Left hindlimb (tissue), 1 donor: ENCODE measurements at places on chromosomes 1 and 21.
A peak's percentile ranks its signal among the peaks of the same experiment; 100 is the strongest.

DNA sequence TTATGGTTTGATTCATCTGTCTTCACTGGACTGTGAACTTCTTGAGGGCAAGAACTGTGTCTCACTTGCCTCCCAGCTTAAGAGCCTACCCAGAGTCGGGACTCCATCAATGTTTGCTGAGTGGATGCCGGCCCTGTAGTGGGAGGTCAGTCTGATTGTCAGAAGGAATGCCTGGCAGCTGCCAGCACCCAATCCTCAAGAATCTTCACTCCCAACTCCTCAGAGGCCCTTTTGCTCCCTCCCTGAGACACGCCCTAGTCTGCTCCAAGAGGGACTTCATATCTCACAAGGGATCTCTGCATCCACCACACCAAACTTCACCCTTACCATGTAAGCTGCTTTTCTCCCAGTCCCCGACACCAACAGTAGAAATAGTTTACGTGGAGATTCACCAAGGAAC, 15.2 kb upstream of the KDM4A start:
- DNase-seq = no peak

DNA sequence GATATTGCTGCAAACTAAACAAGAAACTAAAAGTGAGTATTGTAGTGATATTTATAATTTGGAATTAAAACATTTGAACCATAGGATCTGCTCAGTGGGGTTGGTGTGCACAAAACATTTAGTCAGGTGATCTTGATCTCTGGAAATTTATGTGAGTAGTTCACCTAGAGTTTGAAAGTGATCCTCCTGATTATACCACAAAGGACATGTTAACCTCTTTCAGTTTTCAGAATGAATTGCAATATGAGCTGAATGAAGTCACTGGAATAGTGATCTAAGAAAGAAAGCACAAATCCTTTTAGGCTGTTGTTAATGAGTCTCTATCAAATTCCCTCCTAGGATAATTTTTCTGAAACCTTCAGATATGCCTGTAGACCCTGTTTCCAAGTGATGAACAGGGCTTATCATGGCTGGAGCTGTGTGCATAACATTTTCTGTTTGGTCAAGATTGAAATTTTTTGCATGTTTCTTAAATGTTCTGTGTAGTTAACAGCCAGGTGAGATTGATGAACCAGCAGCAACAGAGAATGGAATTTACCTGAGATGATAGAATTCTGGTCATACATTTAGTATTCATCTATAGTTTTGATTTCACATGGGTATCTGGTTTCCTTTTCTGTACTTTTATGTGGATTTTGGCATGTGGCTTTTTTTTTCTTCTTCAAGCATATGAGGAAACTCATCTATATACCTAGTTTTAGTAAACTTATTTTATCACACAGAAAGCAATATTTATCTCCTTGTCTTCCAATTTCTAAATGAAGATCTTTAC, 25.5 kb downstream of the CDC14A start:
- DNase-seq = no peak

GRCh38 chr1:198024782-198025181, 107.6 kb downstream of the LHX9 start:
- no peak for DNase-seq

DNA sequence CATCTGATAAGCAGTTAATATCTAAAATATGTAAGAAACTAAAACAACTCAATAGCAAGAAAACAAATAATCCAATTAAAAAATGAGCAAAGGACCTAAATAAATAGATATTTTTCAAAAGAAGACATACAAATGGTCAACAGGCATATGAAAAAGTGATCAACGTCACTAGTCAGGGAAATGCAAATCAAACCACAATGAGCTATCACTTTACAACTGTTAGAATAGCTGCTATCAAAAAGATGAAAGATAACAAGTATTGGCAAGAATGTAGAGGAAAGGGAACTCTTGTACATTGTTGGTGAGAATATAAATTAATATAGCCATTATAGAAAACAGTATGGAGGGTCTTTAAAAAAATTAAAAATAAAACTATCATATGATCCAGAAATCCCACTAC, 40.7 kb upstream of the NEK7 start:
- DNase-seq = no peak

- DNase-seq = no peak
Observed at GRCh38 chr1:15738416-15739113, 2.5 kb downstream of the SLC25A34 start.

DNA sequence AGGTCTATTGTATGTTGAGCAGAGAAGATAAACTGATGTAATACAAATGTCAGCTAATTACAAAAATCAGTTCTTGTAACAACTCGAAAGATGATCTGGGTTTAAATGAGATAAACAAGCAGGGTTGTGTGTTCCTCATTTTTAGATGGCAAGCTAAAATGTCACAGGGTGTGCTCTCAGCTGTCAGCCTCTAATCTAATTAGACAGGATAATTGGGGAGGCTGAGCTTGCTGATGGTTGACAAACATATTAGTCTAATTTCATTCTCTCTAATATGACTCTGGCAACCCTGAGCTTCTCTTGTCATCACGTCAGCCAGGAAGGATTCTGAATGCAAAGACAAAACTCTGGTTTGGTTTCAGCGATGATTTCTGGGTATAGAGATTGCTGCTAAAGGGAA, 335.3 kb upstream of the KAZN start:
- DNase-seq = no peak

- peak; percentile 90 for DNase-seq
Observed at GRCh38 chr1:214552174-214552608, 789 bp upstream of the PTPN14 start.

GRCh38 chr1:165129568-165130164, 226.8 kb downstream of the LMX1A start:
- DNase-seq = peak; percentile 55

- DNase-seq = peak; percentile 81
Observed at GRCh38 chr1:202615501-202616354, 94.5 kb downstream of the SYT2 start.

- DNase-seq = no peak
Observed at GRCh38 chr1:64312431-64312830, 109.0 kb downstream of the UBE2U start.

GRCh38 chr1:38133756-38134155, 87.2 kb upstream of the POU3F1 start:
- DNase-seq = peak; percentile 24

GRCh38 chr1:217525773-217526490, 105.0 kb downstream of the GPATCH2 start:
- DNase-seq = no peak

- DNase-seq = no peak
Observed at GRCh38 chr1:213657879-213658278, 329.9 kb upstream of the PROX1 start.

DNA sequence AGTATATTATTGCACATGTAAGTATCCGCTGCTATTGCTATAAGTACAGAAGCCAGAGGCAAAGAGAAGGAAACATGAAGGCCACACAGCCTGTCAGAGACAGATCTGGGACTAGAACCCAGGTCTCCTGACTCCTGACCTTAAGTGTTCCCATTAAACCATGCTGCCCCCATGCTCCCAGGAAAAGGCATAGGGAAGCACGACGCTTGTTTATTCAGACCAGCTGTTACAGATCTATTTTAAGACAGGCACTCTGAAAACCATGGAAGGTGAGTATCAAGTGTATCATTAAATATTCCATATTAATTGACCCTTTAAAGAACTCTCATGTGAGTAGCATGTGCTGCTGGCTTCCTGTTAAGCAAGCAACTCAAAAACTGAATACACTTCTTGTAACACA, 11.4 kb downstream of the VAV3 start:
- no peak for DNase-seq

- no peak for DNase-seq
Observed at GRCh38 chr21:42627527-42628289, 25.7 kb upstream of the PDE9A start.

- DNase-seq = peak; percentile 84
Observed at GRCh38 chr1:41608211-41608610, 123.7 kb upstream of the EDN2 start.

GRCh38 chr1:37476460-37477197, 2.2 kb downstream of the ZC3H12A start:
- DNase-seq = no peak

DNA sequence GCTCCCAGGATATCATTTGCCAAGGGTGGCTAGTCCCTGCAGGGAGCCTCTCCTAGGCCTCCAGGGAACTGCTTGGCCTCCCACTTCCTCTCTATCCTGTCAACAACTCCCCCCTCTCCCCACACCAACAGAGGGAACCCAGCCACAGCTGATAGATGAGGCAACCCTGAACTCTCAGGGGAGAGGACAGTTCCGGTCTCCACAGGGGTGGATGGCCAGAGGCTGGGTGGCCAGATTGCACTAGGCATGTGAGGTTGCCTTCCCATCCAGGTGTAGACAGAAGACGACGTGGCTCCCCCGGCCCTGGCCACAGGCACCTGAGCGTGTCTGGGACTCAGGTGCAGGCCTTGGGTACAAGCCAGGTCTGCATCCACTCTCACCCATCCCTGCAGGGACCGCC, 53.3 kb downstream of the TOR1AIP2 start:
- DNase-seq = no peak

- no peak for DNase-seq
Observed at GRCh38 chr21:42381347-42381984, 14.4 kb downstream of the TMPRSS3 start.

GRCh38 chr1:6059866-6060265, 14.2 kb downstream of the KCNAB2 start:
- no peak for DNase-seq

- peak; percentile 77 for DNase-seq
Observed at GRCh38 chr1:94926126-94926914, 590 bp downstream of the CNN3 start.

GRCh38 chr1:197725044-197725443, 50.2 kb downstream of the DENND1B start:
- DNase-seq = no peak

DNA sequence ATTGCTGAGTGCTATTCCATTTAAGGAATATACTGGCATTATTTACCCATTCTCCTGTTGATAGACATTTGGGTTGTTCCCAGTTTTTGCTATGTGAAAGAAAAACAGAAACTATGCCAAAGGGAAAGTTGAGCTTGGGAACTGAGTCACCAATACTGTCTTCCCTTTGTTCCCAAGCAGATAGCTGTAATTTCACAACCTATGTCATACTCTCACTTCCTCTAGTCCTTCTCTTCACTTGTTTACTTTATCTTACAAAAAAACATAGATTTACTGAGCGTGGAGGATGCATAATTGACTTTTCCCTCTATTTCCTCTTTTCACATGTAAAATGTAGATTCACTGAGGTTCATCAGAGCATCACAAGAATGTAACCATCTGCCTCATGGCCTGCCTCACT, 32.4 kb upstream of the PGBD5 start:
- DNase-seq = no peak

- DNase-seq = no peak
Observed at GRCh38 chr1:116532671-116533428, 38.0 kb downstream of the CD58 start.

- DNase-seq = no peak
Observed at GRCh38 chr1:15180945-15181523, 27.5 kb downstream of the TMEM51 start.

GRCh38 chr1:2112280-2112701, 62.1 kb downstream of the PRKCZ start:
- DNase-seq = no peak

DNA sequence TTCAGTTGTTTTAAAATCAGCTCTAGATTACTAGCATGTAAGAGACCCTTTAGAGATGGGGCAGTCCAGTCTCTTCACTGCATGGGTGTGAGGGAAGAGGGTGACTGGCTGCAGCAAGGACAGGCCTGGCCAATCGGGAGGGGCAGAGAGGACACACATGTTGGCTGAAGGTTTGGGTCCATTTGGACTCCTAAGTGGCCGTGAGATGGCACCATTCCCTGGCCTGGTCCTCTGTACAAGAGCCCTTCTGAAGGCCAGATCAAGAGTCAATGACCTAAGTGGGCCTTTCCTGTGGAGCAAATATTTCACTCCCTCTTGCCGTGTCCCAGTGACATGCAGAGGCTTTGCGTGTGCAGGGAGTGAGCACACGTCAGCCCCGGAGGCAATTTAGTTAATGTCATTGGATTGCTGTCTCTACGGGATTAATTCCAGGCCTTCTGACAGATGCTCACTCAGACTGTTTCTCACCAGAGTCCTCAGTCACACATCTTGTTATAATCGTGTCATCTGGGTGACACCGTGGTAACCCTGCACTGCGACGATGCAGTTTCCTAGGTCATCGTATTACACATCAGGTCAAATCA, 613.0 kb downstream of the NPHP4 start:
- DNase-seq = no peak

- no peak for DNase-seq
Observed at GRCh38 chr1:8214501-8215173, 103.3 kb upstream of the SLC45A1 start.

- DNase-seq = no peak
Observed at GRCh38 chr1:225549821-225550220, 103.1 kb downstream of the ENAH start.

DNA sequence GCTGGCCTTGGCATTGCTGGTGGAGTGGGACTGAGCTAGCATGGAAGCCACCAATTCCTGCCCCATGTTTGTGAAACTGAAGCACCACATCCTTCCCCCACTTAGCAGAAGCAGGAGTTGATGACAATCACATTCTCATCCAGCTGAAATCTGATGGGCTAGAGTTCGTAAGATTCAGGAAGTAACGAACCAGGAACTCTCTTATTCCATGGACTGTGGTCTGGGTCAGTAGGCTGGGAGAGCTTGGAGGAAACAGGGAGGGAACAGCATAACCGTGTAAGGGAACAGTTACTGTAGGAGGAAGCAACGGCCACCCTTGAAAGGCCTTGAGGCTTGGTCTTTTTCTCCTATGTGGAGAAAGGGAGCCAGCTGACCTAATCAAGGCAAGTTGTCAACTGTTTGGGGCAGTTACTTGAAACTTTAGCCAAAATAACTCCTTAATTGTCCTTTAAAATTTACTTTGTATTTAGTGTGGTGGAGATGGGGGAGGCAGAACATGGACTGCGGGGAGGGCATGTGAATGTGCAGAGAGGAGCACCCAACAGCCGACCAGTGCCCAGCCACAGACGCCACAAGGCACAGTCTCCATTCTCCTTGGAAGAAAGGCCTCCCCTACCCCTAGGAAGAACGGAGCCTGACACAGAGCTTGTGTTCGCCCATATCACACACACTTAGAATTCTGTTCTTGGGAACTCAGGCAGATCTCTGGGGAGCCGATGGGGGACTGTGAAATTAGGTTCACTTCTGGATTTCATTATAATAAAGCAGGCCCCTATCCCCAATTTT, 2.0 kb upstream of the COQ8A start:
- DNase-seq = no peak

- DNase-seq = no peak
Observed at GRCh38 chr1:241518476-241519307, 863 bp downstream of the FH start.

DNA sequence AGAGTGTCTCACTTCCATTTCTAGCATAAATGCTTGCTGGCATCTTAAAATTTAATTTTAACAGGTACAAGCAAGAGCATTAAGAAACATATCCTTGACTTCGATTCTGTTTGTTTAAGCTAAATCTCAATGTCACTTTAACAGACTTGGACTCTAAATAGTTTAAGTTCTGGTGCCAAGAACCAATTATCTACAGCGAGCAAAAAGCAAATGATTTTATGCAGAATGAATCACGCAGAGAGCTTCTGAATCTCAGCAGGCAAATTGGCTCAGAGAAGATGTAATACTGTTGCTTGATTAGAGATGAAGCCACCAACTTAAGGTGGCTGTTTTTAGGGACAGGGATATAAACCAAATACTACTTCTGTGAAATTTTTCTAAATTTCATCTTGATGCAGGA, 117.0 kb upstream of the PLD5 start:
- DNase-seq = no peak
